Activated T-helper 17 cell treated with anti-CD3 and anti-CD28 coated beads, Interleukin-2, amount 50 U/mL, for 72 hours (primary cell): ENCODE measurements at places on chromosomes 1 and 21. TPM values are rescaled to one million over a fixed set of nuclear protein-coding genes. Genes with fewer than 3 reads are reported as not detected.

Gene DCST1
- not detected for total RNA-seq

- ATAC-seq = no peak
Measured at GRCh38 chr1:155974208-155975115, 3.9 kb downstream of the ARHGEF2 start.

Gene CACNA1S
- total RNA-seq = not detected

DNA sequence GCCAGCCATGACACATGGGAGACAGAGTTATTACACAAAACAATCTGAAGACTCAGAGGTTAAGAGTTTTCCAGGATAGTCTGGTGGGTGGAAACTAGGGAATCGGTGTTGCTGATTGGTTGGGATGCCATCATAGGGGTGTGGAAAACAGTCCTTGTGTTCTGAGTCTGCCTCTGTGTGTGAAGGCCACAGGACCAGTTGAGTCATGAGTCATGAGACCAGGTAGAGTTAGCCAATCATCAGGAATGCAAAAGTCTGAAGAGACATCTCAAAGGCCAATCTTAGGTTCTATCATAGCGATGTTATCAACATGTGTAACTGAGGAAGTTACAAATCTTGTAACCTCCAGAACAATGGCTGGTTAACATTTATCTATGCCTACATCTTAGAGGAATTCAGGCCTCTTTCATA lies 49.7 kb upstream of the NEK7 start:
- no peak for ATAC-seq

Gene LRRC53
- total RNA-seq = not detected

Gene IL20
- total RNA-seq = not detected

DNA sequence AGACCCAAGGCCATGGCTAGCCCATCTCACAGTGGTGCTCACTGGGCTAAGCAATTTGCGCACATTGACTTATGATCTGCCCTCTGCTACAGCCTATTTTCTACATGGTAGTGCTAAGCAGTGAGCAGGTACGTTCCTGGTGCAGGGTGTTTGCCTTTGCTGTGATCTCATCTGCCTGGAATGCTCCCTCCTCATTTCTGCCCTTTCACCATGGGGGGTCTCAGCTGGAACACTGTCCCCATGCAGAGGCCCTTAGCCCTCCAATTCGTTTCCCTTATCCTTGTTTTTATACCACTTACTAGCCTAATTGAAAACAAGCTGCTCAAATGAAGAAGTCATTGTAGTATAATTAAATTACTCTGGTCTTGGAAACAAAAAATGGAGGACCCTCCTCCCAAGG lies 2.0 kb upstream of the B3GALT5 start:
- ATAC-seq = no peak

Gene HSPA13
- total RNA-seq = 34.6 TPM

Gene OR6N1
- total RNA-seq = not detected
